ENCODE measurements at places on chromosomes 11 and 22.
A peak's percentile ranks its signal among the peaks of the same experiment; 100 is the strongest.

- no peak for DNase-seq
Observed at GRCh38 chr11:128201801-128202200, 385.6 kb downstream of the ETS1 start.

- DNase-seq: no peak
Observed at GRCh38 chr11:112366777-112367176, 106.1 kb upstream of the PLET1 start.

- no peak for DNase-seq
Observed at GRCh38 chr11:102589047-102589459, 36.1 kb downstream of the MMP20 start.

- no peak for DNase-seq
Observed at GRCh38 chr11:11981364-11981763, 27.1 kb downstream of the DKK3 start.

DNA sequence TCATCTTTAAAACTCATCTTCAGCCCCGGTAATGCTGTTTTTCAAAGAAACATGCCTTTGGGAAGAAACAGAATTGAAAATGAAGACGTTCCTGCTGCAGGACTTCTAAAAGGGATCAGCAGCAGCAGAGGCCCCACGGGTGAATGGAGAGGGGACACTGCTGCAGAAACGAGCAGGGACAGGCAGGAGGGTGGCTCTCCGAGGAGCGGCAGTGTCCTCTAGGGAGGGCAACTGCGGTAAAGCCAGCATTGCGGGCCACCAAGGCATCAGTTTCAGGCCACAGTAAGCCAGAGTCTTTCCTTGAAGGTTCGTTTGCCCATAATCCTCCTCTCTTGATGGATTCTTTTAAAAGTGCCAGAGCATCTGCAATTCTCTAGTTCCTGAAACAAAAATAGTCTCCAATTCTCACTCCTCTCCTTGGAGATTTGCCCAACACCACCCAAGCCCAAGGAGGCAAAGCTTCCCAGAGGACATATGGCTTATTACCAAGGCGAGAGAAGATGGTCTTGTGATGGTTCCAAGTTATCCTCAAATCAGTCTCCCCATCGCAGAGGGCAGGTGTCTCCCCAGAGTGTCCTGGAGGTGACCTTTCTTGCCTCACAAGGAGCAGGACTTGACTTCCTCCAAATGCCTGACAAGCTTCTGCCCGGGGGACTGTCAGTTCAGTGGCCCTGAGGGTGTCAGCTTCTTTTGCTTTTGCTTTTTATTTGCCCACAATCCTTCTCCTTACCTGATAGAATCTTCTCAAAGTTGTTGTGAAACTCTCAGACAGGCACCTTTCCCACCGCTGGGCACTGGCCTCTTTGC, 341.1 kb upstream of the B3GAT1 start:
- DNase-seq: no peak

GRCh38 chr11:68370211-68371111, 58.1 kb downstream of the LRP5 start:
- no peak for DNase-seq

- DNase-seq: peak; percentile 78
Observed at GRCh38 chr11:102111011-102111786, 952 bp downstream of the YAP1 start.

DNA sequence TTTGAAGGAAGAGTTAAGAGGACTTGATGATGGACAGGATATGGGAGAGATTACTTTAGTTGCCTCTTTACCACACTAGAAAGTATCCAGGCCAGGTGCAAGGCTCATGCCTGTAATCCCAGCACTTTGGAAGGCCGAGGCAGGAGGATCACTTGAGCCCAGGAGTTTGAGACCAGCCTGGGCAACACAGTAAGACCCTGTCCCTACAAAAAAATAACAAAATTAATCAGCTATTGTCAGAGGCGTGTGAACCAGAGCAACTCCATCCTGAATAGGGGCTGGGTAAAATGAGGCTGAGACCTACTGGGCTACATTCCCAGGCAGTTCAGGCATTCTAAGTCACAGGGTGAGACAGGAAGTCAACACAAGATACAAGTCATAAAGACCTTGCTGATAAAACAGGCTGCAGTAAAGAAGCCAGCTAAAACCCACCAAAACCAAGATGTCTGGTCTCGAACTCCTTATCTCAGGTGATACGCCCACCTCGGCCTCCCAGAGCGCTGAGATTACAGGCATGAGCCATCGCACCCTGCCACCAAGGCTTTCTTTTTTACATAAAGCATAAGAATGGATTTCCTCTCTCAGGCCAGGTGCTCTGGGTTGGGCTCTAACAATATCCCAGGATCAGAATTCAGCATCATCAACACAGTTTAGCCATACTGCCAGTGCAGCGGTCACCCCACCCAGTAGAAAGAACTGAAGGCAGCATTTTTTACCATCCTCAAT, 17.8 kb downstream of the PI4KA start:
- DNase-seq: no peak

GRCh38 chr22:27903805-27904473, 15.1 kb downstream of the PITPNB start:
- no peak for DNase-seq

Measured in HT1080 (cell line).